ENCODE measurements at places on chromosomes 12 and 14.

GRCh38 chr14:75259510-75259855 lies 19.1 kb upstream of the FOS start:
- peak; percentile 33 for DNase-seq

DNA sequence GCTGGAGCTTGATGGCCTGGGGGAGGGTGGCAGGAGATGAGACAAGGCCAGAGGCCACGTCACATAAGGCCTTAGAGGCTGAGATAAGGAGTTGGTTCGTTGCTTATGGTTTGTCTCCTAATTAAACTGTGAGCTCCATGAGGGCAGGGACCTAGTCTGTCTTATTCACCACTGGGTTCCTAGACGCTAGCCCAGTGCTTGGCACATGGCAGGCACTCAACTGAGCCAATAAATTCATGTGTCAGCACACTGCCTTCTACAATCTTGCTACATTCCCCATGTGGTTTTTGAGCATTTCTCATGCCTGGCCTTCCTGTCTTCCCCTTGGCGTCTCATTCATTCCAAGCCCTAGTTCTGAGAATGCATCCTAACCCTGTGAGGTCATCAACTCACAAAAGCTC lies 92.5 kb upstream of the MED13L start:
- peak; percentile 87 for DNase-seq

DNA sequence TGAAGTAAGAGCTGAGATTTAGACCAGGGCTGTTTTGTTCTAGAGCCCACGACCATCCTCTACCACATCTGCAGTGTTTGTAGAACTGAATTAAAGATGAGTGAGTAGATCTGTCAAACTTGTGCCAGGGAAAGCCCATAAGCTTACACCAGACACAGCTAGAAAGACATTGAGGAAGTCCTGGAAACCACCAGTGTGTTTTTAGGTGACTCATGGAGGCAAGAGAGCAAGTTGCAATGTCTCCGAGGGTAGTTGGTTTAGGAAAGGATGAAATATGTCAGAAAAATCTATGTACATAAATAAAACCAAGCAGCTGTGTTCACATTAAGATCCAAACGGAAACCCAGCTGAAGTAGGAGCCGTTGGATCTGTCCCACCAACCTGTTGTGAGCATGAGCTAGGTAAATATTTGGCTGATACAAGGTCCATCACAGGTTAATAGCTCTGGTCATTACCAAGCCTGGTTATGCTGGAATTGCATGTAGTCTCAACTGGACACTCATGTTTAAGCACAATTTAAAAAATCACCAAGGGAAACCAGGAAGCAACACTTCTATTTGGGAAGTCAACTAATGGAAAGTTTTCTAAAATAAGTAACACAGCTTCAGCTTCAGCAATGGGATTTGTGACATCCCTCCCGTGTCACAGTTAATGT lies 49.9 kb upstream of the PLEKHG3 start:
- DNase-seq = peak; percentile 72

GRCh38 chr12:31369712-31370521 lies 44.0 kb upstream of the SINHCAF start:
- peak; percentile 50 for DNase-seq

GRCh38 chr14:68015356-68016254 lies 196.0 kb downstream of the RAD51B start:
- no peak for DNase-seq

DNA sequence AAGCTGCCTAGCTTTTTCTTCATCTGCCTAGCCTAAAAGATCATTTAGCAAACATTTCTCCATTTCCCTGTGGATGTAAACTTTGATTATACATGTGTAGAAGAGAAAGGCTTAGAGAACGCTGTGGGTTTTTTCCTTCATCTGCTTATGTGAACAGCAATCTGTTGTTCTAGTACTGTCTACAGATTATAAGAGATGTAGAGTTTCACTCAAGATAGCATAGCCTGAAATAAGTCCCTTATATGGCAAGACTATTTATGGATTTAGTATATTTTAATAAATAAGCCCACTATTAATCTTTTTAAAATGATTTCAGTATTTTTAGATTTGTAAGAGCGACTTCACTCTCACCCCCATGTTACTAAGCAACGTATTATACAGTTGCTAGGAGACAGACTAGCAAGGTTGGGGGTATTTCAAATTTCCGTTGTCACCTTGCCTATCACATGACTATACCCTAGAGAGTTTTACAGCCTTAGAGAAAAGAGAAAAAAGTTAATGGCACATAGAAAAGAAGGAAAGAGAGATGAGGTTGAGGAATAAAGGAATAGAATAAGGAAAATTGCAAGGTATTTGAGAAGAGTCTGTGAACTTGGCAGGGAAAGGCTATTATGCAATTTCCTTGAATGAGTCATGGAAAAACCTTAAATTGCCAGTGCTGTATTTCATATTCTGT lies 12.2 kb upstream of the TUBA1A start:
- DNase-seq = peak; percentile 62
